ENCODE measurements at places on chromosomes 4 and X.
A peak's percentile ranks its signal among the peaks of the same experiment; 100 is the strongest.

GRCh38 chr4:89755220-89755619 is 81.7 kb downstream of the SNCA start:
- peak; percentile 37 for DNase-seq

- DNase-seq = no peak
Measured at GRCh38 chrX:149363965-149364364, 141.1 kb downstream of the IDS start.

GRCh38 chrX:14357314-14357713 is 172.0 kb upstream of the GLRA2 start:
- DNase-seq = no peak

- no peak for DNase-seq
Measured at GRCh38 chrX:54044877-54045338, 635 bp upstream of the PHF8 start.

- DNase-seq = no peak
Measured at GRCh38 chr4:168643111-168643795, 146.4 kb downstream of the PALLD start.

- DNase-seq = no peak
Measured at GRCh38 chr4:114758066-114758465, 159.5 kb downstream of the UGT8 start.
